Right kidney (tissue), 9 donors: ENCODE measurements at places on chromosomes 16 and 17.

DNA sequence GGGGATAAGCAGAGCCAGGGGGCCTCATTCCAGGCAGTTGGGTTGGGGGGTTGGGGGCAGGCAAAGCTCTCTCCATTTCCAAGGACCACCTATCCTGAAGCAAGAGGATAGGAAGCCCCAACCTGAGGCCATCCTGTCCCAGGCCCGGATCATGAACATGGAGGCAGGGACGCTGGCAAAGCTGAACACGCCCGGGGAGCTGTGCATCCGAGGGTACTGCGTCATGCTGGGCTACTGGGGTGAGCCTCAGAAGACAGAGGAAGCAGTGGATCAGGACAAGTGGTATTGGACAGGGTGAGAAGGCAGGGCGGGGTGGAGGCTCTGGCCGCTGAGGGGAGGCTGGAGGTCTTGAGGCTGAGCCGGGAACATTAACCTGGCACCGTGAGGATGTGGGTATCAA lies 3.6 kb upstream of the CHAD start:
- DNase-seq = no peak

- DNase-seq = no peak
Observed at GRCh38 chr16:19745286-19746010, 27.4 kb downstream of the IQCK start.

DNA sequence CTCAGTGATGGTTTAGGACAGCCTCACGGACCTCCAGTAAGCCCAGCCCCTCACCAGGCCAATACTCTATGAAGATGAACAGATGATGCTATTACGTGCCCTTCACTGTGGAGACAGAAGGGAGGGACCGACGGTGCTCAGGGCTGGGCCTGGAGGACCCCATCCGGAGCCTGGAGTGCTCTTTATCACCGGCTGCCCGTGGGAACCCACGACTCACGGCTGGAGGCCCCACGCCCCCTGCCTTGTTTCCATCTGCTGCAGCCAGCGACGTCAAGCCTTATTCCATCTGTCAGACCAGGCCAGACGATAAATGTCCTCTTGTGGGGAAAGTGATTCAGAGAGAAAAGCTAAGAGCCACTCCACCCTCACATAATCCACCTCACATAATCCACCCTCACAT lies 4.0 kb upstream of the TIMM22 start:
- DNase-seq = no peak

GRCh38 chr16:68324780-68325357 lies 14.1 kb downstream of the PRMT7 start:
- DNase-seq = no peak

- DNase-seq = no peak
Observed at GRCh38 chr17:40551091-40551878, 14.0 kb downstream of the CCR7 start.

DNA sequence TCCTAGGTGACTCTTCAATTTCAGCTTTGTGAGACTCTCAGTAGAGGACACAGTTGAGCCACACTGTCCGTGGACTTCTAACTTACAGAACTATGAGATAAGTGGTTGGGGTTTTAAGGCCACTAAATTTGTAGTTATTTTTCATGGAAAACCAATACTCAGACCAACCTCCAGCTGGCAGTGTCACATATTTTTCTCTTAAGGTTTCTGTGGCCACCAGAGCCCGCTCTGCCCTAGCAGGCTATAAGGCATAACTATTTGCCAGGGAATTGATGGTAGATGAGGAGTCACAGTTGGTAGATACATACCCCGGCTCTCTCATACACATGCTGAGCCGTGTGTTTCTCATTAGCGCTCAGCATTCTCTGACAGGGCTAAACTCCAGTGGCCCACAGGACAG lies 336.8 kb upstream of the MON1B start:
- no peak for DNase-seq

DNA sequence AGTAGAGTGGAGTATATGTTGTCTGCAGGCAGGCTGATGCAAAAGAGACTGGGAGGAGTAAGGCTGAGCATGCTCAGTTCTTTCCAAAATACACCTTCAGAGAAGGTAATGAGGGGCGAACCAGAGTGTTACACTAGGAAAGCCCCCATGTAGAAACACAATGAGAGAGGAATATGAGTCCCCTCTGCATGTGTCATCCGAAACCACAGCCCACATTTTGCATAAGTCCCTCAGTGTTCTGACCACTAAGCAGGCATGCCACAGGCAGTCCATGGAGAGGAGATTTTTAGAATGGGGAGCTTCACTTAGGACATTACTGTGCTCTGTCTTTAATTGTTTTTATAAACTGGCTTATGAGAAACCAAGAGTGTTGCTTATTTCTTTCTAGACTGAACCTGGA lies 32.0 kb downstream of the SLC6A2 start:
- no peak for DNase-seq

DNA sequence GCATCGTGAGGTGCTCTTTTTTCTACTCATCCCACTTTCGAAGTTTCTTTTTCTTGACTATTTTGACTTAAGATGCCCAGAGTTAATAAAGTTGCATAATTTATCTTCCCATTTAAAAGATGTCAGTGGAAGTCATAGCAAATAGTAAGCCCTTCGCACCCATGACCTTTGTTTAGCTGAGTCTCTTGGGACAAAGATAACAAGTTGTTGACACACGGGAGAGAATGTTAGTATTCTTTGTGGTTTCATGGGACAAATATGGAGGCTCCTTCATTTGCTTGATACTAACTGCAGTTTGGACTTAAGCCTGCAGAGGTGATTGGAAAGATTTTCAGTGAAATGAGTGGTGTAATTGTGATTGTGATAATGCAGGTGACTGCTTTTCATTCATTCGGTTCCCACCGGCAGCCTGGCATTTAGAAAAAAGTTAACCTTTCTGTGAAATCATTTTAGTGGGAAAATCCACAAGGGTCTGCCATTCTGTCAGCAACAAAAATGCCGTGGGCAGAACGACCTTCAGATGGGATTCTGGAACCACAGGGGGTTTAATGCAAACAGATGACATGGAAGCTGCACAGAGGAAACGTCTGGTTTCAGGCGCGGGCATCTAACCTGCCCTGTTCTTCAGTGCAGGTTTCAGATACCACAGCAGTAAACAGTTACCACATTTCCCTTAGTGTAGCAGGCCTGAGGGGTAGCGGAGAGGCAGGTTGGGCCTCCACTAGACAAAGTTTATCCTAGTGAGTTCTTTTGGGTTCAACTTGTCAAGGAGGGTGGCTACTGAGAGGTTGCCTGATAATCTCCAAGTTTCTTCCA lies 123.0 kb downstream of the RPTOR start:
- no peak for DNase-seq

GRCh38 chr17:42894283-42895184 lies 6.1 kb upstream of the G6PC1 start:
- peak; percentile 41 for DNase-seq

GRCh38 chr16:23423496-23424049 lies 29.4 kb downstream of the COG7 start:
- peak; percentile 12 for DNase-seq

- DNase-seq = no peak
Observed at GRCh38 chr17:81408049-81408448, 12.8 kb downstream of the BAHCC1 start.

- DNase-seq = peak; percentile 5
Observed at GRCh38 chr16:83356266-83356665, 451.5 kb upstream of the HSBP1 start.

GRCh38 chr17:67628580-67629013 lies 89.1 kb upstream of the NOL11 start:
- no peak for DNase-seq

DNA sequence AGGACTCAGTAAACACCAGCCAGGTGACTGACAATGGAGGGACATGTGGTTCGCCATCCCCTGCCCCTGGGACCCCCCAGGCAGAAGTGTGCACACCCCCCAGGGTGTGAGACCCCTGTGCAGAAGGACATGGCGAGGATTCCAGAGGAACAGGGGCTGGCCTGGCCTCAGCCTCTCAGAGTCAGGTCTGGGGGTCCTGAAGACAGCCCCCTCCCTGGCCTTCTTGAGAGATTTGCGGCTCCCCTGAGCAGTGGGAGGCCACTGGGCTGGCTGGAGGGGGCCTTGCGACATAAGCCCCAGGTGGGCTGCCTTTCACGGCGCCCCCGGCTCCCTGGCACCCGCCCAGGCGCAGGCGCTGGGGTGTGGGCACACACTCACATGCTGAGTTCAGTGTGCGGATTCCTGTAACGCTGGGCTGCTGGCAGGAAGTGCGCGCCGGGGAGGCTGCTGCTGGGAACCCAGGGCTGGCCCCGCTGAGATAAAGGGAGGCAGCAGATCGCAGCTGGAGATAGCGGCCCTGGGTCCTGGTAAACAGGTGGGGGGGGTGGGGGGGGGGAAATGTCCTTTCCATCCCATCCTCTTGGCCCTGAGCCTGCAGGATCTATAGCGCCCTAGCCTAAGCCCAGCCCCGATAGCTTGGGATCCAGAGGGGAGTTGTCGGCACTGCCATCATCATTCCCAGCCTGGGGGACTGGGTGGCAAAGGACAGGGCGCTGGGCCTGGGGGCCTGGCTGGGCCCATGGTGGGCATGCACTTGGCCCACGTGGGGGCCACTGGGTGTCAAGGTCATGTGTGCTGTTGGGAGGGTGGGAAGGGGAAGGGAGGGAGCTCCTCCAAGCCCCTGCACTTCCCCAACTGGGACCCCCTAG lies 27.1 kb downstream of the TMEM235 start:
- no peak for DNase-seq

- no peak for DNase-seq
Observed at GRCh38 chr16:4680673-4681470, 12.5 kb upstream of the NUDT16L1 start.

- DNase-seq = no peak
Observed at GRCh38 chr17:28597606-28598383, 1.0 kb downstream of the SPAG5 start.

- no peak for DNase-seq
Observed at GRCh38 chr16:85091522-85091910, 20.8 kb downstream of the CIBAR2 start.

DNA sequence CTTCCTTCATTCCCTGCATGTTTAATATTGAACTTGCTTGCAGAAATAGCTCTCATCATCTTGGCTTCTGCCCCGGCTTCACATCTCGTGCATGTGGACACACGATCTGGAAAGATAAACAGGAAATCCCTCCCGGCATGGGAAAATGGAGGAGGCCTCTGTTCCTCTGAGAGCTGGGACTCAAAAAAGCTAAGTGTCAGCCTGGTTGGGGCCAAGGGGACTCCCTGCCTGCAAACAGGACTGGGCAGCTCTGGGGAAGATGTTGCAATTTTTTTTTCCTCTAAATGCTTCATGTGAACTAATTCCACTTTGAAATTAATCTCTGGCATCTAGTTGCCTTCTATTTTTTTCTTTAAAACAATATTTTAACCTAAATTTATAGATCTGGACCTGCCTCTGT lies 24.8 kb downstream of the ITPRIPL2 start:
- peak; percentile 34 for DNase-seq

GRCh38 chr16:31224092-31224955 lies 7.4 kb upstream of the PYDC1 start:
- no peak for DNase-seq

GRCh38 chr17:73419051-73419450 lies 107.2 kb upstream of the CDC42EP4 start:
- DNase-seq = no peak

DNA sequence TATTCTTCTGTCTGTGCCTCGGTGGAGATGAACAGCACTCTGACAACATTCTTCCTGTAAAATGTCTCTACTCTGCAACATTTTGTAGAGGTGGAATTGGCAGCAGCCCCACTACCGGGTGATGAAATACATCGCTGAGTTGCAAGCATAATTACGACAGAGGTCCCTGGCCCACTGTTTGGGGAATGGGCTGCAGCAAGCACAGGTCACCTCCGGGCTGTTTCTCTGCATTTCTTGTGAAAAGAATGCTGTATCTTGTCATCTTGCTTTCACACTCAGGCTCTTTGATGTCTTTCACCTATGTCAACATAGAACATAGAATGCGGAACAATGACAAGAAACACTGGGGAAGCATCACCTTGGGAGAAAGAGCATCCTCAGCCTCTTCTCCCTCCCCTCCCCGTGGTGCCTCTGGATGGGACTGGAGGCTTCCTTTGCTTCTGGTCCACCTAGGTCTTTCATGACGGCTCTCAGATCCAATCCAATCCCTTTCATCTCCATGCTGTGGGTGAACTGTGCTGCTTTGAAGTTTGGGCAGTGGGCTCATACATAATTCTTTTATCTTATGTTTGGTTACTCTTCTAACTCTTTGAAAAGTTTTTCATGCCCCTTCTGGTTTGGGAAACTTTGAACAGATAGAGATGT lies 265.0 kb downstream of the PHKB start:
- no peak for DNase-seq

DNA sequence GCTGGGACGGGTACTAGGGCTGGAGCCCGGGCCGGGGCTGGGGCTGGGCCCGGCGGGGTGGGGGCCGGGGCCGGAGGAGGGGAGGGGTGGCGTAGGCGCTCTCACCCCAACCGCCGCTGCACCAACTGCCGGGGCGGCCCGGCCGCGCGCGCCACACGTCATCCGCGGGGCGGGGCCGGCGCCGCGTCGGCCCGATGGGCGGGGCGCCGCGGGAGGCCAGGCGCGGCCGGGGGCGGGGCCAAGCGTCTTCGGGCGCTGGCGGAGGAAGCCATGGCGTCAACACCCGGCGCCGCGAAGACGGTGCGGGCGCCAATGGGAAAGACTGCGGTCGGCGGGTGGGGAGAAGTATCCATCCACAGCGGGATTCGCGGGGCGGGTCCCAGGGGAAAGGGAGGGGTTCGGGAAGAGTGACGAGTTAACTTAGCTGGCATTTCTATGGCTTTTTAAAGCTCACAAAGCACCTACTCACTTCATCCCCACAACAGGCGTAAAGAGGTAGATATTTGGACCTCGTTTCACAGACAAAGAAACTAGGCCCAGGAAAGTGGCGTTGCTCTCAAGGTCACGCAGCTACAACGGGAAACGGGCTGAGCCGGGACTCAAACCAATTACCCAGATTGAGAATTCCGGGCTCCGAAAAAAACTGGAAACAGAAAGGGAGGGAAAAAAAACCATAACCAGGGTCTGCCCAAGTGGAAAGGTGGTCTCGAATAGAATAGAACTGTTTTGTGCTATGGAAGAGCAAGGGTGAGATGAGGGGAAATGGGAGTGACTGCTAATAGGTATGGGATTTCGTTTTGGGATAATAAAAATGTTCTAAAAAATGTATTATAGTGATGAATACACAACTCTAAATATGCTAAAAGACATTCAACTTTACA lies at the start of gene SPAG9:
Gene SPAG9 (minus strand): TSS at position 130 of the 881 bp plus-strand sequence. CDS start 212 bp downstream, outside the sequence.
- DNase-seq = peak; percentile 88

DNA sequence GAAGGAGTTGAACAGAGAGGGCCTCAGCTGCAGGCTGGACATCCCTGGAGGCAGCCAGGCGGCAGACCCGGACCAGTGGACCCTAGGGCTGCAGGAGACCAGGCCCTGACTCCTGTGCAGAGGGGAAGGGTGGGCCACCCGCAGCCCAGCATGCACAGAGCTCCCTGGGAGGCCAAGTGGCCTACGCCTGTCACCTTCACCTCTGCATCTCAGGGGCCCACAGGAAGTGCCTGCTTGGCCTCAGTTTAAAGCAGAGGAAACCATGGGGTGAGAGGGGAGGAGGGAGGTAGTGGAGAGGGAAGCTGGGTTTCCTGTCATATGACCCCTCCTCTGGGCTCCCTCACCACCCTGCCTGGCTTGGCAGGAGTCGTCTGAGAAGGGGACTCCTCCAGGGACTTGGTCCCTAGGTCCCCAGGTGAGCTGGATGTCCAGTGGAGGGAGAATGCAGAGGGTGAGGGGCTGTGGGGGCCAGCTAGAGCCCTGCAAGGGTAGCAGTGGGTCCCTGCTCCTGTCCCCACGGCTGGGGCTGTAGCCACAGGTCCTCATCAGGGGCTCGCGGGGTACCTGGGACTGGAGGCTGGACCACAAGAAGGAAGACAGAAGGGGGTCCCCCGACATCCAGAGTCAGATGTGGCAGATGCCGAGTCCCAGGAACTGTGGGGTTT lies at the start of gene TMC8:
Gene TMC8 (plus strand): TSS at position 335 of the 665 bp plus-strand sequence. CDS start 818 bp downstream, outside the sequence.
- no peak for DNase-seq

- no peak for DNase-seq
Observed at GRCh38 chr16:69613378-69614154, 47.8 kb downstream of the NFAT5 start.
